ENCODE measurements at places on chromosomes 12 and 14. TPM values are rescaled to one million over a fixed set of nuclear protein-coding genes. Genes with fewer than 3 reads are reported as not detected.

SRRM4 gene
- total RNA-seq: not detected

VCPKMT gene
- 7.7 TPM for total RNA-seq

KRT2 gene
- not detected for total RNA-seq

WNT5B gene
- 8.5 TPM for total RNA-seq

RNF41 gene
- 35.7 TPM for total RNA-seq

TUNAR gene
- total RNA-seq: 0.36 TPM
